Stimulated activated CD8-positive, alpha-beta memory T cell treated with anti-CD3 and anti-CD28 coated beads, Interleukin-15, amount 100 ng/mL, for 24 hours (primary cell): ENCODE measurements at places on chromosomes 4 and X.

DNA sequence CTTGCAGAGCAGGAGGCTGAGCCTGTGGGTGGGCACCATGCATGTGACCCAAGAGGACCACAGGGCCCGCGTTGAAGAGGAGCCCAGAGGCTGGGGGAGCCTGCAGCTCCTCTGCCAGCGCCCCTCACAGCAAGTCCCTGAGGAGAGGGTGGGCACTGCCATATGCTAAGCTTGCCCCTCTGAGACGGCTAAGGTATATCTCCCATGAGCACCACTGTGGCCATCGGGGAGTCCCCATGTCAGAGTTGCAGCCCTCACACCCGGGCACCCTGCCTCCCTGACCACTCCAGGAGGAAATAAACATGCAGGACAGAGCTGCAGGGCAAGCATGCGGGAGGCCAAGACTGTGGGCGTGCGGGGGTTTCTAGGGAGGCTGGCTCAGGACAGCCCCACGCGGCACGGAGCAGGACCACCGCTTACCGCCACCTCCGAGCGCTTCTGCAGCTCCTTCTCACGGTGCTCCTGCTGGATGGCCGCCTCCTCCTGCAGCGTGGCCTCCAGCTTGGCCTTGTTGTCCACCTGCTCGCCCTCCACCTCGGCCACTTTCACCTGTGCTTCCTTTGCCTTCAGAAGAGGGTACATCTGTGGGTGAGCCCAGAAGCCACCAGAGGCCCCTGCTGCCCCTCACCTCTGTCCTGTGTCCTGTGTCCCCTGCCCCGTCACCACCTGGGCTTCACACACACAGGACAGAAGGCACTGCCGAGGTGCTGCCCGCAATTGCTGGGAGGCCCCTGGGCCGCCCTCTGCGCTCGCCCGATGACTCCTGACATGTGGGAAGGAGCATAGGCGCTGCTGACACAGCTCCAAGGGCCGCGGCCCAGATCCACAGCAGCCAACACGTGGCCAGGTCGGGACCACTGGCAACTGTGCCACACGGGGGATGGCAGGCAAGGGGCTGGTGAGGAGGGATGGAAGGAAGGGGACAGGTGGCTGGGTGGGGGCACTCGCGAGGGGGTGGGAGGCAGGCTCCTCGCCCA, 29.8 kb downstream of the FGFR3 start:
- DNase-seq: no peak

DNA sequence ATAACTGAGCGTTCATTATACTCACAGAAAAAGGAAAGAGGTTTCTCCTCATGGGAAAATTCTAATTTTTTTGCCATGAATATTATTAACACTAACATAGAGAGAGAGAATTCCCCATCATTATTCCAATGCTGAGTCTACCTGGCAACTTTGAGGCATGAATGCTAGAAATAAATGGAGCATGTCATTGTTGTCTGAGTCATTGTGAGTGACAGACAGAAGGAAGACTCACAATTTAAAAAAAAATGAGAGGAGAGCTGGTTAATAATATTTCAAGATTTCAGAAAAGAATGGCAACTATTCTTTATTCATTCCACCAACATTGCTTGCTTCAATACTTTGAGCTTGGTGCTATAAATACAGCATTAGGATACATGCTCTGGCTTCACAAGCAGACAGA, 170.4 kb upstream of the HS3ST1 start:
- DNase-seq: no peak

GRCh38 chr4:122503214-122503613, 46.7 kb upstream of the IL2 start:
- no peak for DNase-seq

DNA sequence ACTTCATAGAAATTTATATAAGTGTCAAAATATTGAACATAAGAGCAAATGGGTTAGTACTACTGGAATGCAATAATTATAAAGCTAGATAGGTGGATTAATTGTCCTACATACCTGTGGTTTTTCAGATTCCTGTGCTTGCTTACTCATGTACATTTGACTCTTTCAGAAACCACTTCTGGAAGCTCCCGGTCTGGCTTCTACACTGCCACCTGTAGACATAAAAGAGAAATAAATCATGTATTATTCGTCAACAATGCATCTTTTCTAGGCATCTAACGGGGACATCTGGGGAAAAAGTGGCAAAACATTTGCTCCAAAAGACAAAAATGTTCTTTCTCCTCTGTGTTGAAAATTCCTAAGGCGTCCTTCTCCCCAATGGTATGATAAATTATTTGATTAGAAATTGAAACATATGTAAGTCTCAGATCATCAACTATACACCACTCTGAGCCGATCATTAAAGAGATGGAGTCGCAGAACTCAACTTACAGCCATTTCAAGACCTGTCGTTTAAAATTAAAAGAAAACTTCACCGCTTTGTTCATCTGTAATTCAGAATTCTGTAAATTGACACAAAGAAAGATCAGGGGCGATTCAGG, 648.7 kb upstream of the DIPK2B start:
- no peak for DNase-seq

DNA sequence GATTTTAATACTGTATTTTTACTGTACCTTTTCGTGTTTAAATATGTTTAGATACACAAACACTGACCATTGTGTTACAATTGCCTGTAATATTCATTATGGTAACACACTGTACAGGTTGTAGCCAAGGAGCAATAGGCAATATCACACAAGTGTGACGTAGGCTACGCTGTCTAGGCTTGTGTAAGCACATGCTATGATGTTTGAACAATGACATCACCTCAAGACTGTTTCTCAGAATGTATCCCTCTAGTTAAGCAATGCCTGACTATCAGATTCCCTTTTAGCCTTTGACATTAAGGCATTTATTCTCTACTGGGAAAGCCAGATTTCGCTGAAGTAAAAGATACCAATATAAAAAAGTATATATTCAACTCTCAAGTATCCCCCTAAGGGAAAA, 66.2 kb downstream of the VCX3A start:
- DNase-seq: no peak

GRCh38 chr4:137656661-137657060, 124.4 kb upstream of the PCDH18 start:
- DNase-seq: no peak

- DNase-seq: no peak
Observed at GRCh38 chrX:42725196-42725595, 52.8 kb downstream of the PPP1R2C start.

DNA sequence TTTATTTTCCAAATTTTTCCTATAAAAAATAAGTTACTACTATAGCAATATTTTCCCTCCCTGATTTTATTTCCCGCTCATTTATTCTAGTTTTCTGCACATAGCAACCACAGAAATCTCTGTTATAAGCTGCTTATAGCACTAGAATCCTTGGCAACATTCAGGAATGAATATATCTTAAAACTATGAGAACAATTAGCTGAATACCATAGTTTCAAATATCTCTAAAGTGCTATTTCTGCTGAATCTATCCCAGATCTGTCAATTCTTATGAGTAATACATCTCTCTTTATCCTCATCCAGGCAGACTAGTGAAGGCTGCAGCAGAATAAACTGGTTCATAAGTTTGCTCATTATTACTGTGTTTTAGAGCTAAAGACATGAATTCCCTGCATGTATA, 622.9 kb upstream of the DIPK2B start:
- DNase-seq: no peak

DNA sequence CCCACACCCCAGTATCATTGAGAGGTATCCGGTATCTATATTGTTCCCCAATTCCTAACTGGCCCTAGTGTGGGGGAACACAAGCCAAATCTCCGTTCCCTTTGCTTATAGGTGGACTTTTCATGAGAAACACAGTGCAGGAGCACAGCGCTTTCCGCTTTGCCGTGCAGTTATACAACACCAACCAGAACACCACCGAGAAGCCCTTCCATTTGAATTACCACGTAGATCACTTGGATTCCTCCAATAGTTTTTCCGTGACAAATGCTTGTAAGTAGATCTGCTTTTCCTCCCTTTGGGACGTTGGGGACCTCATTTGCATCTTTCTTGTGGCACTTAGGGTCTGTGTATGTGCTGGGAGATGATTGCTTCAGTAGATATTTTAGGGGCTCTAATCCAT, 1.6 kb downstream of the GRIA3 start:
- DNase-seq: no peak

GRCh38 chr4:95544113-95545103, 4.4 kb downstream of the UNC5C start:
- DNase-seq: no peak
